ENCODE measurements at places on chromosomes 2 and 18.

- no peak for DNase-seq
Measured at GRCh38 chr2:59276917-59277316, 1035.8 kb upstream of the FANCL start.

DNA sequence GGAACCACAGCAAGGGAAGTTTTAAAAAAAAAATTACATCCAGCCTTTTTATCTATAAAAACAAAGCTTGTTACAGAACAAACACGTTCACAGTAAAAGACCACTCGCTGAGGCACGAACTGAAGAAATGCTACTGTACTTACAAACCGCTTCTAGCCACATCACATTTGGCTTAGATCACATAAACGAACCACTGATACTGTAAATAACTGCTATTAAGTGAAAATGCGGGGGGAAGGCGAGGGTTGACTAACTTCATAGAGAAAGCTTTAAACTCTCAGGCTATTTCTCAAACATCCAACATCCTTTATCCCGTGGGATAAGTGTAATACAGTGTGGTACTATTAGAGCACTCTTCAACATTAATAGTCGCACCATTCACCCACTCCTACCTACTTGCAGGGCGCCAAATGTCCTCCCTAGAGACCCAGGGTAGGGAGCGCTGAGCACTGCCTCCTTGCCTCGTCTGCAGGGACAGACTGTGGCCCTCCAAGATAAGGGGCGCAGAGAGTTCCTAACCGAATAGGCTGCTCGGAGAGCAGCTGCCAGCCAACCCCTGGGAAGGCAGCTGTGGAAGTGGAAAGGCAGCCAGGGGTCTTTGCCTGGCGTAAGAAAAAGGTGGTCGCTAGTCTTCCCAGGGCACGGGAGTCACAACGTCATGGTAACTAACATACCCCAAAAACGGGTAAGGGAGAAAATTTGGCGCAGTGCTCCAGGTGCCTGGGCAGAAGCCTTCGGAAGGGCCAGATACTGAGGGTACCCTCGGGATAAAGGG, 854 bp downstream of the GPR155 start:
- no peak for DNase-seq

GRCh38 chr2:203535078-203535783, at the start of gene RAPH1:
Gene RAPH1 (minus strand): TSS chr2:203535301. CDS start chr2:203495353, 39,948 bp downstream.
- peak; percentile 74 for DNase-seq

GRCh38 chr18:45571195-45571594, 44.1 kb upstream of the SLC14A2 start:
- DNase-seq: no peak
